Pons (tissue), 1 donor: ENCODE measurements at places on chromosomes 3 and 15.

GRCh38 chr3:100002599-100003350 is 111.5 kb downstream of the FILIP1L start:
- no peak for DNase-seq

DNA sequence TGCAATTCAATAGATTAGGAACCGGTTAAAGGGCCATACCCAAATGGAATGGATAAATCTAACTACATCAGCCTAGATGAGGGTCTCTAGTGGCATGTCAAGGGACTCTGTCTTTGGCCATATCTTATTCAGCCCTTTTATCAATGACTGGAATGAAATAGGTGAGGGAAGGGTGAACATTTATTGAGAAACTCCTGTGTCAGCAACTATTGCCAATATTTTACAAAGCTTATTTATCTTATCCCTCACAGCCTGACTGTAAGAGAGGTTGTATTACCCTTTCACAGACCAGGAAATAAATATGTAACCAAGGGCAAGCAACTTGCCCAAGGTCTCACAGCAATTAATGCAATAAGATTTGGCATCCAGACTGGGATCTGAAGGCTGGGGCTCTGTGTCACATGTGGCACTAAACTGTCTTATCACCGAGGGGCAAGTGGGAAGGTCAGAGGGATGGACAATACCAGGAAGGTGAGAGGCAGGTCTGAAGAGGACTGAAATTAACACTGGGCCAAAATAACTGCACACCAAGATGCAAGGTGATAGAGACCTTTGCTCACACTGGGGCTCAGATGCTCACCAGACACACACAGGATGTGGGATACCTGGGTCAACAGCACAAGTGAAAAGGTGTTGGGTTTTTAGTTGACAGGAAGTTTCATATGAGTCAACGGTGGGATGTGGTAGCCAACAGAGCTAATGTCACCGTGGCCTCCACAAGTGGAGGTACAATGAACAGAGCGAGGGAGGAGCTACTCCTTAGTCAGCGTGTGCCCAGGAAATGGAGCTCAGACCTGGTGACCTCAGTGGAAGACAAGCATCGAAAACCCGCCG is 261.3 kb downstream of the RPLP1 start:
- DNase-seq: no peak

GRCh38 chr3:179608931-179609720 is 4.5 kb downstream of the NDUFB5 start:
- peak; percentile 25 for DNase-seq

DNA sequence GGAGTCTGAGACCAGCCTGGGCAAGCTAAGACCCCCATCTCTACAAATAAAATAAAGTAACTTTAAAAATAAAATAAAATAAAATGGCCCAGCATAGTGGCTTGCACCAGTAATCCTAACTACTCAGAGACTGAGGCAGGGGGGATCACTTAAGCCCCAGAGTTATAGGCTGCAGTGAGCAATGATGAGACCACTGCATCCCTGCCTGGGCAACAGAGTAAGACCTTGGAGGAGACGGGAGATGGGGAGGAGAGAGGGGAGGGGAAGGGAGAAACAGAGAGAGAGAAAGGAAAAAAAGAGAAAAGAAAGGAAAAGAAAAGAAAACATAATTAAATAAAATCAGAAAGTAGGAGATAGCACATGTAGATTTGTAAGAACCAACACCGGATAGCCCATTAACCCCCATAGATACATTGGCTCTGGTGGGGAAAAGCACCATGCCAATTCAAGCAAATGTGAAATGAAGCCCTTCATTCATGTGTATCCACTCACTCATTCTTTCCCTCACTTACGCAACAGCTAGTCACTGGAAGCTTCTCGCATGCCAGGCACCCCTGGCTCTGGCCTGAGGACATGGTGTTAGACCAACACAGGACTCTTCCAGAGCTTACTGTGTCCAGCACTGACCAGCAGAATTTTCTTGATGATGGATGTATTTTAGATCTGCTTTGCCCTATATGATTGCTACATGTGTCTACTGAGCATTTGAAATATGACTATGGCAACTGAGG is 183.2 kb downstream of the MAGI1 start:
- DNase-seq: no peak

DNA sequence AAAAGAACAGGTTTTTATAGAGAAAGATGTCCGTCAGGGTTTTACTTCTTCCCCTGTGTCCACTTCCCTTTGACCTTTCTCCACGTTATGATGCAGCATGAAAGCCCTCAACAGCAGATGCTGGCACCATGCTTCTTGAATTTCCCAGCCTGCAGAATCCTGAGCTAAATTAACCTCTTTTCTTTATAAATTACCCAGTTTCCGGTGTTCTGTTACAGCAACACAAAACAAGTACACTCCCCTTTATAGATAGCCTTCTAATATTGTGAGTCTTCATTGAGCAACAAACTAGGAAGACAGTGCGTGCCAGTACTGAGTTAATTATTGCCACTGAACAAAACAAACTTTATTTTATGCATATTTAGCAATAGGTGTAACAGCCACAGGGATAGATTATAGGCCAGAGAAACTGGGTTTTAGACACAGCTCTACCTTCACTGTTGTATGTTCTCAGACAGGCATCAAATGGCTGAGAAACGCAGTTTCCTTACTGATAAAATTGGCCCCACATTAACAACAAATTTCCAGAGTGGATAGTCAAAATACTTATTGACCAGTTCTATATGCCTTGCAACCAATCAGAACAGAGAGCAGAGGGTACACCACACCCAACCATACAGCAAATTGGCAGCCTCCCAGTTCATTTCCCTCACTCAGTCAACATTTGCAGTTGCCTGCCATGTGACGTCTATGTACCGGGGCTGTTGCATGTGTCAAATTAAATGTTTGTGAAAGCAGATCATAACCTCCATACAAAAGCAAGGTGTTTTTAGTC is 14.4 kb upstream of the TBL1XR1 start:
- DNase-seq: no peak

GRCh38 chr15:74725225-74725774 is at the start of gene CYP1A1:
Gene CYP1A1, minus strand, starts transcription at chr15:74725528. Its CDS starts 2,431 bp downstream, at chr15:74723097.
- DNase-seq: no peak

DNA sequence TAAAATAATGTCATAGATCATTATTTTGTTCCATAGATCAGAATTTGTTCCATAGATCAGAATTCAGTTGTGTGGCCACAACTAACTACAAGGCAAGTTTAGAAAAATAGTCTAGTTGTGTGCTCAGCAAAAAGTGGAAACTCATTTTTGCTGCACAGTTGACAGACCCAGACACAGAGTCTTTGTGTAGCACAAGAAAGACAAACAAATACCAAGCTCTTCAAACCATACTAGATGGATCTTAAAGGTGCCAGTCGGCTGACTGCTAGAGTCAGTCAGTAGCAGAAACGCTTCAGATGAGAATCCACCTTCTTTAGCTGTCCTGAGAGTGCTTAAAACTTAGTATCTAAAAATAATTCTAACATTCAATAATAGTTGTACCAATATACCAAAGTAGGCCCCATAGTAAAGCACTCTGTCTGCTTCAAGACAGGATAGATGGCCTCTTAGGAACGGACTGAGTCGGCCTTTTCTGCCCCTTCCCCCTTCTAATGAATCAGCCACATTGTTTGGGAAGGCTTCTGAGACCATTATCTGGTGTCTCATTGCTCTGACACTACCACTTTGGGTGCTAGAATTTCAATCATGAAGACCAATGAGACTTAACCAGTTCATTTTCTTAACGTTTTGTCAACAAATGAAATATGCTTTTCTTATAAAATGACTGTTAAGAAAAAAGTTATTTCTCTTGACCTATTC is 27.7 kb upstream of the SLC4A7 start:
- peak; percentile 28 for DNase-seq

- DNase-seq: no peak
Measured at GRCh38 chr3:126064627-126065258, 19.2 kb downstream of the SLC41A3 start.

DNA sequence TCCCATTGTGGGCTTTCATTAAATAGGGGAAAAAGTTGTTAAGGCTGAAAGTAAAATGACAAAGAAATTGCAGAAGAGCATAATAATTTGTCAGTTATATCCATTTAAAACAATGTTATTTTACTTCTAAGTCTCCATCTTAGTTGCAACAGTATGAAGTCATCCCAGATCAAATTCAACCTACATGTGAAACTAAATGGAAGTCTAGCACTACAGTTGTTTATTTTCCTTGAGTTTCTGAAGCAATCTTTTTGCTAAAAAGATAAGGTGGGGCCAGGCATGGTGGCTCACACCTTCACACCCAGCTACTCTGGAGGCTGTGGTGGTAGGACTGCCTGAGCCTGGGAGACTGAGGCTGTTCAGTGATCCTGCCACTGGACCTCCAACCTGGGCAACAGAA is 80.2 kb downstream of the DPH6 start:
- DNase-seq: no peak

GRCh38 chr3:4741106-4741403 is 238.2 kb upstream of the BHLHE40 start:
- no peak for DNase-seq

- DNase-seq: no peak
Measured at GRCh38 chr3:115632026-115632425, 8.7 kb downstream of the GAP43 start.

DNA sequence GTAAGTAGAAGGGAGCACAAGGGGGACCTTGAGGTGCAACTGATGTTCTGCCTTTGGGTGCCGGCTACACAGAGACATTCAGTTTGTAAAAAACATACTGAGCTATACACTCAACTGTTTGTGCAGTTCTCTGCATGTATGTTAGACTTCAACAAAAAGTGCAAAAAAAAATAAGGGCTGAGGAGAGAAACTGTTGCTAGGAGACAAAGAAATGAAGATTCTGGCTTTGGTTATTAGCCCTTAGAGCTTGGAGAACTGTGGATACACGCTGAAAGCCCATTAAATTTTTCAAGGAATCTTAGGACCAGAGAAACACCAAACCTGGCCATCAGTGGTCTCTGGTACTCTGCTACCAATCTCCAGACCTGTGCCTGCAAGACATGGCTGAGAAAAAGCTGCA is 207.6 kb upstream of the NSMCE3 start:
- no peak for DNase-seq

DNA sequence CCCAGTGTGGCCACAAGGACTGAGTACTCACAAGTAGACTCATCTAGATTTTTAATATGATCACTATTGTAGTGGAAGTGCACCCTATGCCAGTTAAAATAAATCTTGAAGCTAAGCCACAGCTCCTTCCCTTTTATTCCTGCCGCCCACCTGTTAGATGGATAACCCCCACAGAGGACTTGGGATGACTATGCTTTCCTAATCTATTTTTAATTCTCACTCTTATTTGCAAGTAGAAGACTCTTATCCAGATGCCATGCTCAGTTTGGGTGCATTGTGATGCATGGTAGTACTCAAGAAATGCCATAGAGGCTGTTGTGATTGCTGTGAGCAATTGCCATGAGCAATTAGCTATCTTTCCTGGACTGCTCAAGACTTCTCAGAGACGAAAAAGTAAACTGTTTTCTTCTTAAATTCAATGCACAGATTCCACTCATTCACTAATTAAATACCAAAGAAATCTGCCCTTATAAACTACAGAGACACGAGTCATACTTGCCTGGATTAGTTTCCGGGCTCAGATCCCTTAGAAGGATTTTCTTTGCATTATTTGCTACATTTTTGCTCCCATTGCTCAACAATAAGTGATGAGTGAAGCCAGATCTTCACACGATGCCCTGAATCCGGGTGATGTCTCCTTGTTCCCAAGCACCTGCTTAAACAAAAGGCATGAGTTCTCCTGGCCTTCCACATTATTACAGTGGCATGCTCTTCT is 472.1 kb downstream of the SOX2 start:
- no peak for DNase-seq

DNA sequence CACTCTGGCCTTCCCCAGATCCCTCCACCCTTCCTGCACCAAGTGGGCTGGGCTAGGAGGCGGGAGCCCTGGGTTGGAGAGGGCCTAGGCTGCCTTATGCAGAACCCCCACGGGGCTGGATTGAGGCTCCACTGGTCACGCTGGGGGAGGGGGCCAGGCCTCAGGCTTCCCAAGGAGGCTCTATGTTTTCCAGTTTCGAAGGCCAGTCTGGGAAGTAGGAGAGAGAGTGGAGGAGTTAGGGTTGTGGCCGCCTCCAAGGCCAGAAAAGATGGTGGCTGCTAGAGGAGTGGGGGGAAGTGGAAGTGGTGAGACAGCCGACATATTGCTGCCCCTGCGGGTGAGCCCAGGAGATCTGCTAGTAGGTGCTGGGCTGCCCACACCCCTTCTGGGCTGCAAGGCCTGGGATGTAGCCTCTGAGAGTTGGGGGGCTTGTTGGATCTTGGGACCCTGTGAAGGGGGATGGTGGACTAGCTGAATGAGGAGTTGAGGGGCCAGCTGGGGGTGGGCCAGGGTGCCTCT is 1.2 kb downstream of the GNAI2 start:
- DNase-seq: no peak

GRCh38 chr3:5448816-5449215 is 261.3 kb downstream of the EDEM1 start:
- DNase-seq: no peak

- DNase-seq: no peak
Measured at GRCh38 chr15:53102483-53102882, 312.3 kb upstream of the ONECUT1 start.

DNA sequence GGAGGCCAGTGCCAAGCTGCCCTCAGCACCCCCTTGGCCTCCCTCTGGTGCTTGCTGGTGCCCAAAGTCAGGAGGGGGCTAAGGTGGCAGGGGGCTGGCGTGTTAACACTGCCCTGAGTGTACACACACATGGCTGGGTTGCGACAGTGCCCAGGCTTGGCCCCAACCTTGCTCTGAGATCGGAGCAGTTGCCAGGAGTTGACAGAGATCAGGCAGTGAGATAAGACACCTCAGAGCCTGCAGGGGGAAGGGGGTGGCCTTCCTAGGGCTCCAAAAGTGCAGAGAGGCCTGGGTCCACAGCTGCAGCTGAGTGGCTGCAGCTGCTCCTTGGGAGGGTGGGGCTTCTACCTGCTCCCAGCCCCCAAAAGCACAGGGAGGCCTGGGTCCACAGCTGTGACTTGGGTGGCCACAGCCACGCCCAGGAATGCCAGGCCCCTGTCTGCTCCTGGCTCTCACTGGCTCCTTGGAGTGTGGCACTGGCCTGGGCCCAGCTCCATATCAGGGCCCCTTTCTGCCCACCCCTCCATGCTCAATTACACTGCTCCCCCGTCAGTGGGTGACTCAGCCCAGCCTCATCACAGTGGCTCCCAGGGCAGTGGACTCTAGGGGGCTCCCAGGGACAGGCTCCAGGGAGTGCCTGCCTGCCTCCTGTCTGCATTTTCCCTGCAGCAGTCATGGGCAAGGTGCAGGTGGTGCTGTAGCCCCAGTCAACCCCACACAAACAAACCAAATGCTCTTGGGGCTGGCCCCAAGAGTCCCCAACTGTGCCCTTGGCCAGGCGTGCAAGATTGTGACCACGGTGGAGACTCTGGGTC is 56.4 kb upstream of the C15orf39 start:
- DNase-seq: no peak

DNA sequence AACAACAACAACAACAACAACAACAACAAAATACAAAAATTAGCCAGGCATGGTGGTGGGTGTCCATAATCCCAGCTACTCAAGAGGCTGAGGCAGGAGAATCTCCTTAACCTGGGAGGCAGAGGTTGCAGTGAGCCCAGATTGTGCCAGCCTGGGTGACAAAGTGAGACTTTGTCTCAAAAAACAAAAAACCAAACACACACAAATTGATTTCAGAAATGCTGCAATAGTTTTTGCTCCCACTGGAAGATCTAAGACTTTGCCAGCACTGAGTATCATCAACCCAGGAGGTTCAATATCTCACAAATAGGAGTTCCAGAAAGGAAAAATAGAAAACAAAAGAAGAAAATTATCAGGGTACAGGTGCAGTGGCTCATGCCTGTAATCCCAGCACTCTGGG is 16.2 kb upstream of the CCR8 start:
- no peak for DNase-seq

- no peak for DNase-seq
Measured at GRCh38 chr3:194826594-194826993, 140.9 kb downstream of the FAM43A start.
